Stimulated activated CD4-positive, alpha-beta T cell treated with anti-CD3 and anti-CD28 coated beads, Interleukin-12 subunit alpha, Interleukin-12 subunit beta, amount 100 ng/mL, for 24 hours (primary cell): ENCODE measurements at places on chromosomes 3 and 15.
A peak's percentile ranks its signal among the peaks of the same experiment; 100 is the strongest.

DNA sequence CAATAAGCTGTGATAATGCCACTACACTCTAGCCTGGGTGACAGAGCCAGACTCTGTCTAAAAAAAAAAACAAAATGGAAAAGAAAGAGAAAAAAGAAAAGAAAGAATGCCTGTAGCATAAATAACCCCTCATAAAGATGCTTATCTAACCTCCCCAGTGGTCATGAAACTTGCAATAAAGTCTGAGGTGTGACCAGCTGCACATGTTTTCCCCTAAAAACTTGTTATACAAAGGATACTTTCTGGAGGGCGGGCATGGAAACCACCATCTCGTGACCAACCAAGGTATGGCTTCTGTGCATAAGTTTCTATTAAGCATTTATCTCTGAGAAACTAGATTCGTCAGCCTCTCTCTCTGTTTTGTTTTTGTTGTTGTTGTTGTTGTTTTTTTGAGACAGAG is 21.8 kb downstream of the CCDC32 start:
- no peak for DNase-seq

- DNase-seq: no peak
Measured at GRCh38 chr3:123582315-123582714, 2.5 kb downstream of the HACD2 start.

- DNase-seq: no peak
Measured at GRCh38 chr3:54008099-54008498, 114.3 kb upstream of the CACNA2D3 start.

GRCh38 chr15:48298914-48299313 is 32.3 kb upstream of the DUT start:
- no peak for DNase-seq

DNA sequence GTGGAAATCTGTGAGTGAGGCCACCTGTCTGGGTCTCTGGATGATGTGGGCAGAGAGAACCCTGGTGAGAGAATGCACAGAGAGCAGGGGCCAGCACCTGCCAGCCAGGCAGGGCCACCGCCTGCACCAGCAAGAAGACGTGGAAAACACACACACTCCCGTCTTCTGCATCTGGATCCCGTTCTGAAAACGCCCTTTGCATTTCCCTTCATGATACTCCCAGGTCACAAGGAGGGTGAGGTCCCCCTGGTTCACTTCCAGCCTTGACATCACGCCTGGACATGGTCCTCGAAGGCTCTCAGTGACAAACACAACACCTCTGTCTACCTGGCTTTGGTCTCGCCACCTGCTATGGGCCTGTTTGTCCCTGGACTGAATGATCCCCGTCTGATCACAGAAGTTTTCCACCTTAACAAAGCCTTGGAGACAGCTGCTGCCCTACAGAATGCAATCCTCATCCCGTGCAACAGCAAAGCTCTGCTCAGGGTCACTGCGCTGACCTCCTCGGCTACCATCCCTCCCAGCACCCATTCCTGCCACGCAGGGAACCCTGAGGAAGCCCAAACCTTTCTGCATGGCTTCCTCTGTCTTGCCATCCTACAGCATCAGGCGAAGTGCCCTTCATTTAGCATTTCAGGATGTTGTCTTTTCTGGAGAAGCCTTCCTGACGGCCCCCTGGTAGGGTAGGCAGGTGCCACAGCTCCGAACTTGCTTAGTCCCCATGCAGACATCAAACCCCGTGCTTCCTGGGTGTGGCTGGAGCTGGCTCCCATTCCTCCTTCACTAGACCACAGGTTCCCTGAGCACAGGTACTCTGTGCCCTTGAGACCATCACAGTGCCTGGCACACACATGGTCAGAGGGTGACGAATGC is 122.5 kb downstream of the ATP10A start:
- no peak for DNase-seq

DNA sequence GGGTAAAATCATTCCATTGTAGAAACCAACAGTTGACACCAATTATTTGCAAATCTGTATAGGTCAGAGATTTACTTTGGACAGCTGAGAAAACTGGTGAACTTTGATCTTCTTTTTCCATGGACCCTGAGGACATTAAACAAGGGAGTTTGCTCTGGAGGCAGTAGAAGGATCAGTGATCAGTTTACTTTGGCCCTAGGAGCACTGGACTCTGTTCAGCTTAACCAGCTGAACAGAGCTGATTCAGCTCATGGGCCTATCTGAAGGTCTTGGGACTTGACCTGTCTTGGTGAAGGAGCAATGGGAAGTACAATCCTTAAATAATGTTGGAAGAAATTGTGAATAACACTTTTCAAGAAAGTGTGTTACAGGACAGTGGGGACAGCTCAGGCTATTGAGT is 15.2 kb upstream of the TF start:
- no peak for DNase-seq

GRCh38 chr3:165852711-165853110 is 15.5 kb upstream of the BCHE start:
- DNase-seq: no peak

- DNase-seq: peak; percentile 32
Measured at GRCh38 chr3:13866041-13866965, 13.6 kb downstream of the WNT7A start.

- no peak for DNase-seq
Measured at GRCh38 chr3:97705764-97706163, 58.8 kb upstream of the ARL6 start.

GRCh38 chr15:85752491-85752961 is 42.2 kb downstream of the KLHL25 start:
- DNase-seq: no peak

DNA sequence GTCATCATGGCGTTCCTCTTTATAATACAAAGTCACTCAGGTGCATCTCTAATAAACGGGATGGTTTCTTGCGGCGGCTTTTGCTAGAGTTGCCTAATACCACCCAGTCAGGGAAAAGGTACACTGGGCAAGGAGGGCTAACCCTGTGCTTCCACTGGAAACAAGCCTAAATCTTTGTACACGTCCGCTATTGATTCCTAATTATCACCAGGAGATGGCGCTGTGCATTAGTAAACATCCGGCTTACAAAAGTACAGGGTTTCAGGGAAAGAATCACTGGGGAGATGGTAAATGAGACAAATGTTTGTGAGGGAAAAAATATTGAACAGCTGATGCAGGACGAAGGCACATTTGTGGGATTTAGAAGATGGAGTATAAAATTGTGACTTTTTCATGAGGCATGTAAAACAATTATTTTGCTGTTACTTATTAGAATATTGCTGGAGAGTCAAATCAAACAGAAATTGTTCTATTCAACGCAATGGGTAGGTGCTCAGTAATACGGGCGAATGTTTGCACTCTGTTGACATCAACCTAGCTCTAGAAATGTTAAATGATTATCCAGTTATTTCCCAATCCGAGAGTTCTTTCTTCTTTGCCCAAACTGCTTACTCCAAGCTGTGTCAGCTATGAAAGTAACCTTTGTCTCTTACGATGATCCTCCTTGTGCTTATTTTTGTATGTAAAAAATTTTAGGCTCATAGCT is 50.6 kb downstream of the GMNC start:
- DNase-seq: no peak

DNA sequence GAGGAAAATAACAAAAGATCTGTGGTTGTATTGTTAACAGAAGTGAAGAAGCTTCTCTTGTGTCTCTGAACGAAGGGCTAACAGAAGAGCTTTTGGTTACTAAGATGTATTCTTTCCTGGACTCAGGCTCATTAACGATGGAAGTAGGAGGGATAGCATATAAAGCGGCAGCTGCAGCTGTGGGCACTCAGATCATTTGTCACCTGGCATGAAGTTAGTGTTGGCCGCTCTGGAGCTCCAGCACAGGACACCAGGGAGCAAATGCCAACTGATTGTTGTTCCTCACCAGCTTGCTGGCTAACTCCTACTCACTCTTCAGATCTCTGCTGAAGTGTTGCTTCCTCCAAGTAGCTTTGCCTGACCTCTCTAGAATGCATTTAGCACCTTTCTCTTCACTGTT is 15.5 kb upstream of the SLITRK3 start:
- no peak for DNase-seq

- DNase-seq: no peak
Measured at GRCh38 chr15:91235376-91235775, 135.3 kb downstream of the SV2B start.

GRCh38 chr3:111885578-111885977 is 26.5 kb downstream of the PHLDB2 start:
- DNase-seq: no peak

- DNase-seq: no peak
Measured at GRCh38 chr3:48859206-48859605, 11.5 kb upstream of the PRKAR2A start.

DNA sequence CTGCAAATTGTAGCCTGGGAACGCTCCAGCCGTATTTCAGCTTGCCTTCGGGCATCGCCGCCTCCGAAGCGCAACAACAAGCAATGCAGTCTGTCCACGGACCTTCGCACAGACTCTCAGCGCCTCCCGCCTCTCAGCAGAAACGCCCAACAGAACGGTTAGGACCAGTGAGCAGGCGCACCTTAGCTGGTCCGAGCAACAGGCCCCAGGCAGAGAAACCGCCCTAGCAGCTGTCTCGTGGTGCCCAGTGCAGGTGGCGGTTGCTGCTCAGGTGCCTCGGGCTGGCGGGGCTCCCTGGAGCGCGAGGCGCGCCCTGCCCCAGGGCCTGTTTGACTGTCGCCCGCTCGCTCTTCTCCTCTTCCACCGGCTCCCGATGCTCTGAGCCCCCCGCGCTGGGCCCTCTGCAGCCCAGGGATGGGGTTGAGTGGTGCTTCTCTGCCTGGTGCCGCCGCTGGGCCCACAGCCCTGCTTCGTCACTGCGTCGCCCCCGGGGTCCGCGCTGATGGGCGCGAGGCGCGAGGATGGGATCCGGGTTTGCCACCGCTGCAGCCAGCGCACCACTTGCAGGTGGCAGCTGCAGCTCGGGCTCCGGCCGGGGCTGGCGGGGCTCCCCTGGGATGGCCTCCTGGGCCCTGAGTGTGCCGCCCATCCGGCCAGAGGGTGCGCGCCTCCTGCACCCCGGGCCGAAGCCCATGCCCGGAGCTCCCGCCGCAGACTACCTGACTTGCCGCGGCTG is 268.4 kb upstream of the FRG2C start:
- DNase-seq: no peak

- DNase-seq: no peak
Measured at GRCh38 chr3:120420928-120421551, 29.8 kb downstream of the FSTL1 start.

- DNase-seq: no peak
Measured at GRCh38 chr15:45689616-45690015, 54.8 kb downstream of the SQOR start.

DNA sequence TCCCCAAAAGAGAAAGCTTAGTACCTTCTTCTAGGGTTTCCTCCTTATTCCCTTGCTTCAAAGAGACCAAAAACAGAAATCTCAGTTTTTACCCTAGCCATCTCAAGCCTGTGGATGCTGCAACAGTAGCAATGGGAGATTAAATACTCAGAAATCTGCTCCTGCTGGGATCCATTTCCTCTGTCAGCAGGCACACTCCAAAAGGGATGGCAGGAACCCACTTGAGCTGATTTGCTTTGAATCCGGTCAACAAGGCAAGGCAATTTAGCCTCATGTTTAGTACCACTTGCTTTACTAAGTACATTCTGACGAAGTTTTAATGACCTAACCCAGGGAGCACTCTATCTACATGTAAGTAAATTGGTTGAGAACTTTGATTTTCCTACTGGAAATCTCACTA is 590.0 kb upstream of the ADAMTS9 start:
- no peak for DNase-seq

- DNase-seq: no peak
Measured at GRCh38 chr3:52270252-52270754, 8.1 kb downstream of the WDR82 start.

DNA sequence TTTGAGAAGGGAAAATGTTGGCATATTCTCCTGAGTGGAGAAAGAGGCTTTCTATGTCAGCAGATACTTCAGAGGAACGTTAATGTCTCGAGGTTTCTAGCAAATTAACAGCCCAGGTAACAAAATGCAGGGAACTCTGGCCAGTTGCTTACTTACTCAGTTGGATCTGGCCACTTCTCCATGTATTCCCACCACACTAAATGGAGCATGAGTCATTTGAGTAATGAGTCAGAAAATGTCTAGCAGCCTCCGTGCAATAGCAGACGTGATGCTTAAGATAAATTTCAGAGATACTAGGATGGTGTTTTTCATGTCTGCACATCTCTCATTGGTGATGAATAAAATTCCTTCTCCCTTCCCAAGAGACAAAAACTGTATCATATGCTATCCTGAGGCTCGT is 671.5 kb downstream of the FHIT start:
- DNase-seq: no peak

DNA sequence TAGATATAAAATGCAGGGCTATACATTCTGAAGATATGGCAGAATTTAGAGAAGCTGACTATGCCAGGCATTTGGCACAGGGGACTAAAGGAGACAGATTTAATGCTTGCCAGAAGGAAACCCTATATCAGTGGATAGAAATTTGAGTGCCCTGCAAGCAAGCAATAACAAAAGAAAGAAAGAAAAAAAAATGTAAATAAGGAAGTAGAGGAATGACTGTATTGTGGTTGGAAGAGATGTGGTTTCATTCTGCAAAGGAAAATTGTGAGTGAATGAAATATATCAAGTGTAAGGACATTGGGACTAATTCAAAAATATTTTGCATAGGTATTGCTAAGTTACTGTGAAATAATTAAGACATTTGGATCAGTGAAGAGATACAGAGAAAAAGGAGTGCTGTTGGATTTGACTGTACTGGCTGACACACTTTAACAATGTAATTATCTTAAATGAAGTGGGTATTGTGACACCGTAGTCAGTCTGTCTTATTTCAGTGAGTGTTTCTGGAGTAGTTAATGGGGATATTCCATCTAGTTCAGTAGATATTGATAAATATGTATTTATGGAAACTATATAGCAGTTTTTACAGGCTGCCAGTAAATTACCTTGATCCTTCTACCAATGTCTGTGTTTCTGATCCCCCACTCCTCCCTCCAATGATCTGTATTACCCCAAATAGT is 418.2 kb downstream of the CNTN4 start:
- DNase-seq: no peak

DNA sequence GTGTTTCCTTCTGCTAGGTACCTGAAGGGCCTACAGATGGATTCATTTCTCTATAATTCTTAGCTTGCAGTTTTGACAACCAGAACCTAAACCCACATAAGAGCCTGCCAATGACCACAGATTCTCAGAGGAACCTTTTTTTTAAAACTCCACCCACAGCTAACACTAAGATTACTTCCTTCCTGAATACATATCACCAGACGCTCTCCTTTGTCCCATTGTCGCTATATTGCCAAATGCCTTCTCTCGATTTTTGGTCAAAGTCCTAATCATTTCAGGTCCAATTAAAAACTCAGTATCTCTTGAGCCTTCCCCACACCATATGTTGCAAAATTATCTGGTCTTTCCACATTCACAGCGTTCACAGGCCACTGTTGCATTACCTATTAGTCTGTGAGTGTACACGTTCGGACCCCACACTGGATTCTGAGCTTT is 12.4 kb downstream of the ZNF710 start:
- no peak for DNase-seq

DNA sequence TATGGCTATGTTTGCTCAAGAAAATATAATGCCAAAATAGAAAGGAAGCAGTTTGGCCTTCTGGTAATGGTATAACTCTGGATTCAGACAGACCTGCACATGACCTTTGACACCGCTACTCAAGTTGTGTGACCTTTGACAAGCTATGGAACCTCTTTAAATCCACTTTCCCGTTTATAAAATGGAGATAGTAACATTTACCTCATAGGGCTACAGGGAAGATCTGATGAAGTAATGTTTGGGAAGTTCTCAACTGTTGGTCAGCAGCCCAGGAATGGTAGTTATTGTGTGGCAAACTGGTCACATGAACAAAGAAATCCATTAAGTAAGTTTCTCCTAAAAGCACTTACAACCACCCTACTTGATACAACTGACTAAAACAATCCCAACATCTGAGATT is 95.1 kb upstream of the PHLDB2 start:
- DNase-seq: no peak

GRCh38 chr3:65676580-65676979 is 362.1 kb downstream of the MAGI1 start:
- DNase-seq: no peak
